ENCODE measurements at places on chromosomes 1 and 21.

- DNase-seq, result no peak
These were observed 10.9 kb upstream of the ARID1A start for GRCh38 chr1:26684763-26685508.

DNA sequence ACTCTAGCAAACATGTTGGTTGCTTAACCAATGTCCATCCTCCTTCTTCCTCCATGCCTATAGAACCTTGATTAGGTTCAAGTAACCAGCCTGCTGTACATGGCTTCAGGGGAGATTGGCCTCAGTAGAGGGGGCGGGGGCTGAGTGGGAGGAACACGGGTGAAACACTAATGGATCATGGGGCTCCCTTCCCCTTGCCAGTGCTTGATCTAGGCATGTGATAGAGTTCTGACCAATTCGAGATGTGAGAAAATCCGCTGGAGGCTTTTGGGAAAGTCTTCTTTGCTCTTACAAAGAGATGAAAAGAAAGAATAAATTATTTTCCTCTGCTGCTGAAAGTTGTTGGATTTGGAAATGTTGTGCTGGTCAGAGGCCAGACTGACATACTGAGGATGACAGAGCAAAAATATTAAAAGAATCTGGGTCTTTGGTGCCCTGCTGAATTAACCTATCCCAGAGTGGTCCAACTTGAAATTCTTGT, 5.2 kb upstream of the OTUD7B start:
- no peak for DNase-seq

DNA sequence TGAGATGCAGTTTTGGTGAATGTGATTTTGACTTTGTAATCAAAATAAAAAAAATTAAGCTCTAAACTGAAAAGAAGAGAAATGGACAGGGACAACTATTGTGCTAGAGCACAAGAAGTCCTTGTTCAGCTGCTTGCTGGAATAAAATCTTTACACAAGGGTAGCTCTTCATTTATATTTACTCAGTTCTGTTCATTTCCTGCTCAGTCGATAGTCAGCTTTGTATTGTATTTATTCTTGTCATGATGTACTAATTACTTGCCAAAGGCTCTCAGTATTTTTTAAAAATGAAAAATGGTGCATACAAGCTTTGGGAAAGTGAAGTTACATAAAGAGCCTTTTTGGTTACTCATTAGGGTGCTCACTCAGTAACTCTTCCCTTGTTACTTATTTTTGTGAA, 17.8 kb downstream of the F5 start:
- peak; percentile 62 for DNase-seq

- peak; percentile 10 for DNase-seq
These were observed 636 bp downstream of the VAMP4 start for GRCh38 chr1:171740987-171741871.

GRCh38 chr1:18946550-18947381, 9.7 kb downstream of the IFFO2 start:
- no peak for DNase-seq

- DNase-seq, result no peak
These were observed 163.2 kb upstream of the HMCN1 start for GRCh38 chr1:185570962-185571361.

DNA sequence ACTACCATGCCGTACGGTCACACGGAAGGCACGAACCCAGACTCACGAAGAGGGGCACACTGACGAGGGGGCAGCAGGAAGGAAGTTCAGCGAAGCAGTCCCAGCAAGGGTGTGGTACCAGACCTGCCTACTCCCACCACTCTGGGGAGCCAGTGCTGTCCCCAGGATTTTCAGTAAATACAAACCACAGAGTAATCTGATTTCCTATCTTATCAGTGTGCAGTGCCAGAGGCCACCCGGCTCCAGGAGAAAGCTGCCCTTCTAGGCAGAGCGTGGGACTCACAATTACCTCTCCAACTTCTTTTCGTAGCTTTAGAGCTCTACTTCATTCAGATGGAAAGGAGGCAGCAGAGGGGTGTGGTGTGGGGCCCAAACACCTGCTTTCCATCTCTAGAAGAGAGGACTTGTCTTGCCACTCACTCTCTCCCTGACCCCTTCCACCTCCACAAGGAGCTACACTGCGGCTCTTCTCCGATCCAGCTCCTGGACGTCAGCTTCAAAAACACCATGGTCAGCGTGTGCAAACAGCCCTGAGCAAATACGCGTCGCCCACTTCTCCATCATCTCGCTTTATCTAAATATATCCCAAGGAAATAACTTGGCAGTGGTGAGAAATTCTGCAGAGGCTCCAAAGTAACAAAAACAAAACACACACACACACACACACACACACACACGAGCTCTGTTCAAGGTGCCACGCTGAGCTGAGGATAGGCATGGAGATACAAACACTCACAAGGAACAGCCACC, 98.5 kb downstream of the MRPL37 start:
- DNase-seq, result no peak

GRCh38 chr1:65459397-65459768, 38.9 kb downstream of the LEPR start:
- DNase-seq, result peak; percentile 43

DNA sequence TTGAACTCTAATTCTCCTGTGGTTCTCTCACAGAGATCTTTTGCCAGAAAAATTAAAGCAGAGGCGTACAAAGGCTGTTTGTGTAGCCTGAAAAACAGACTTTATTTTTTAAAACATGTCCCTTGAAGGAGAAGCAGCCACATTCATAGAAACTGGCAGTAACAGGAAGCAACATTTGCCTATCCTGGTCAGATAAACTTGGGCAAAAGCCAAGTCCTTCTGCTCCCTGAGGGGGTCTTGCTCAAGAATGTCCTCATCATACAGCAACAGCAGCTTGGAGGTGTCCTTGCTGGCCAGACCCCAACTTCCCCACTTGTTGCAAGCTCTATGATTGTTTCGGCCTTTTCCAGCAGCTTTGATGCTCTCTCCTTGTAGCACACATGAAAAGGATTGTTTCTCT, 36.3 kb downstream of the MSTO1 start:
- no peak for DNase-seq

DNA sequence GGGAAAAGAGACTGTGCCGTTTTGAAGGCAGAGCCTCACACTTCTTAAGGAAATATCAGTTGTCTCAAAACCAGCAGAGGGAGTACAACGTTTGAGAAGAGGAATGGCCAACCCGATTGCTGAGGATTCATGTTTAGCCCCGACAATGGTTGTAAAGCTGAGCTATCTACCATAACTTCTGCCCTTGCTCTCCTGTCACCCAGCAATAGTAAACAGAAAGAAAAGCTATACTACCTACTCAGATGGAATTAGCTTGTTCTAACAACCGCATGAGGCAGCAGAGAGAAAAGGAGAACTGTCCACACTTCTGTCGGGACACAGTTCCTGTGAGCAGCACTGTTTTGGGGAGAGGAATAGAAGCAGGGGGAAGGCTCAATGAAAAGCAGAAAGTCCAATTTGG, 91.2 kb downstream of the SLC45A1 start:
- no peak for DNase-seq

DNA sequence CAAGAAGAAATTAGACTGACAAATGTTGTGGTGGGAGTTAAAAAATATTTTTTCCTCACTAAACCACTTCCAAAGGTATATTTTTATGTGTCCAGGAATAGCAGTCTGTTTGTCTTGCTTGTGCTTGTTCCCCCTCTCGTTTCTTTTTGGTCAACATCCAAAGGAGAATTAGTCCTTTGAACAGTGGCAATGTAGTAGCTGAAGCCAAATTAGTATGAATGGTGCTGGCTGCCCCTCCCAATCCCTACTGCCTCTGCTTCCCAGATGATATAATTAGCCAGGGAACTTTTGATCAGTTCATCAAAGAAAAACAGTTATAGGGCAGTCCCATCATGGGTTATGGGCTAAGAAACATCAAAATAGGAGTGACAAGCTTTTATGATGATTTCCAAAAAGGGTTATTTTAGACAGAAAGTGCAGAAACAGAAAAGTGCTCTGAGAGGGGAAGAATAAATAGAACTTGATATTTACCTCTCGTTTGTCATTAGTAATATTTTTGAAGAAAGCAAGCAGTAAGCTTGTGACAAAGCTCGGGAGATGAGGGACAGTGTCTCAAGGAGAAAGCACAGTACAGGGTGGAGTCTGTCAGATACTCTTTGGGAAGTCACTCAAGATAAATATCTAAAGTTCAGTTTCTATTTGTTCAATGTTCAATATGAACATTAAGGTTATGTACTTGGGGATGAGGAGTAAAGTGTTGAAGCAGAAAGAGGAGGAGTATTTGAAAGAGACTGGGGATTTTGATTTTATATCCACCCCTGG, 239.1 kb downstream of the HLX start:
- DNase-seq, result no peak

DNA sequence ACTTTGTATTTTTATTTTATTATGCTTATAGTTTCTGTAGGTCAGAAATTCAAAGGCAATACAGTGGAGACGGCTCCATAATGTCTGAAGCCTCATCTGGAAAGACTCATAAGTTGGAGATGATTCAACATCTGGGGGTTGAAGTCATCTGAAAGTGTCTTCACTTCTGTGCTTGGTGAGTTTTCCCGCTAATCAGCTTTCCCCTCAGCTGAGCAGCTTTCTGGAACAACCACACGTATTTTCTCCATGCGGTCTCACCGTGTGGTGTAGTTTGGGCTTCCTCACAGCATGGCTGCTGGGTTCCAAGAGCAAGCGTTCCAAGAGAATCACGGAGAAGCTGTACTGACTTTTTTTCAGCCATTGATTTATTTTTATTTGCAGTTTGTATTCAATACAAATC, 7.6 kb upstream of the DDI2 start:
- no peak for DNase-seq

DNA sequence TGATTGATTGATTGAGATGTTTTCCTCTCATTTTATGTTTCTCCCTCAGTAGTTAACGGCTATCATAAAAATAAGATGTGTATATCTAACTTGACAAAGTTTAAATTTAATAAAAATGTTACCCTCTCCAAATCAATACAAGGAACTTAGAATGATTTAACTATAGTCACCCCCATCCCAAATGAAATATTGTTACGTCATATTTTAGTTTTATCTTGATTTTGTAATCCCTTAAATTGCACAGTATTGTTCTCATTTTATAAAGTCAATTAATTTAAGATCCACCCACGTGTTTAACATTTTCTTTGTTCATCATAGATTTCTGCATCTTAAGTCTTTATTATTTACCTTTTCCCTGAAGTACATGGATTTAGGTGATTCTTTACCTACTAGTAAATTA, 37.2 kb downstream of the COLGALT2 start:
- DNase-seq, result no peak

DNA sequence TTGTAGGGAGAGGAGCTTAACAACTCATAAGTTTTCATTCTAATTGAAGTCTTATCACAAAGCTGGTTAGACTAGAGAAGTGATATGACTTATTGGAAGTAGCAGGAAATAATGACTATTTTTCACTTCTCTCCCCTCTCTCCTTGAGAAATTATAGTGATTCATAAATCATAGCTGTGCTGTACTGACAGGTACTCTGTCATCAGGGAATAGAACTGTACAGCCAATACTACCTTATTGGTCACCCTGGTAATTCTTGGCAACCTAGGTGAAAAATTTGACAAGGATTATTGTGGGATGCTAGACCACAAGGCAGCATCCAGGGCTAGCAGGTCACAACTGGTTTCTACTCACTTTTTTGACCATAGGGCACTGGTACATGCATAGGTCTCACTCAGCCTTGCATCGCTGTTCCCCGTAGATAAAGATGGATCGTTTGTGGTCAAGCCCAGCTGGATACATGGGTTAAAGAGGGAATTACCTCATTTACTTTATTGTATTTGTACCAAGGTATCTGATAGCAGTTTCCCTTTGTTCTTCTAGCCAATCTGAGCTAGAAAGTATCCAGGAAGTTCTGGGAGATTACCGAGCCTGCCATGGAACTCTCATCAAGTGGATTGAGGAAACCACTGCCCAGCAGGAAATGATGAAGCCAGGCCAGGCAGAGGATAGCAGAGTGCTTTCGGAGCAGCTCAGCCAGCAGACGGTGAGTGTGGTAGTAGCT, 113.6 kb downstream of the MACF1 start:
- DNase-seq, result peak; percentile 70

- DNase-seq, result no peak
These were observed 8.2 kb upstream of the GRIK3 start for GRCh38 chr1:37042506-37042905.

GRCh38 chr1:204036882-204037655, 35.8 kb upstream of the SOX13 start:
- no peak for DNase-seq

GRCh38 chr1:235329139-235329902, 951 bp downstream of the GGPS1 start:
- DNase-seq, result no peak

DNA sequence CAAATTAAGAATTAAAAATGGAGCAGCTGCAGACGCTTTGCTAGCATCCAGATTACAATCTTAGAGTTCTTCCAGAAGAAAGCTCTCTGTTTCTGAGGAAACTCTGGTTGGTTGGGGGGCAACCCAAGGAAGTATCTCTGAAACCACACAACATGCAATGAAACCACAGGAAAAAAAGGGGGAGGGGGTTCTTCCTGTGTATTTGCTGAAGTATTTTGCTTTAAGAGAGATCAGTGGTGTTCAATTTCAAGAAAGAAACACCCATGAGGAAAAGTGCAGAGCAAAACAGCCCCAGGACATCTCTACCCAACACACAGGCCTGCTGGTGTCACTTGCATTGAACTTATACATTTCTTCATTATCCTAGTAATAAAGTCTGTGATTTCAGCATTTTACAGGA, 19.7 kb upstream of the TIAM1 start:
- no peak for DNase-seq
